ENCODE measurements at places on chromosomes 16 and 17. TPM values are rescaled to one million over a fixed set of nuclear protein-coding genes. Genes with fewer than 3 reads are reported as not detected.

GRCh38 chr16:69503244-69503643 lies 62.5 kb upstream of the NFAT5 start:
- DNase-seq = no peak

DNA sequence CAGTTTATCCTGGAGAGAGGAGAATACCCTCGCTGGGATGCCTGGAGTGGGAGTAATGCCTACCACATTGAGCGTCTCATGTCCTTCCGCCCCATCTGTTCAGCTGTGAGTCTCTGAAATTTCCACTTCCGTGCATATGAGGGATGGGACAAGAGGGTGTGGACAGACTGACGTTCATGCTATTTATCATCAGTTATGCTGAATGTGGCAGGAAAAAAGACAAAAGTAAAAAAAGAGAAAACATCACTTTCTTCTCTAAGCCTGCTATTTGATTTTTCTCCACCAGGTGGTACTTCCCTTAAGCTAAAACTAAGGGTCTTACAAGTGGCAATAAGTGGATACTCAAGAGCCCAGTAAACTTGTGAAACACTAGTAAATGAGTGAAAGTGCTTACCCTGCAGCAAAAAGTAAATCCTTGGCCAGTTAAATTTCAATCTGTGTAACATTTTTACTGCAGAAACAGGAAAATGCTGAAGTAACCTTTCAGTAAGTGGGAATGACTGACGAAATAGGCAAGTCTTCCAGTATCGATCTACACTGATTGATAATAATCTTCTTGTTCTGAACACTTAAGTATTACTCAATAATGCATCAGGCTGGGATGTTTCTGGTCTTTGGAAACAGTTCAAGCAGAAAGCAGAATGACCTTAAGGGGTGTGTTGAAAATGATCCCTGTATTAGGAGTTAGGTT lies 5.6 kb downstream of the CRYBA1 start:
- no peak for DNase-seq

- DNase-seq = no peak
These were observed 14.0 kb downstream of the HS3ST3A1 start for GRCh38 chr17:13587487-13588338.

The KCNAB3 gene
- total RNA-seq = 1.6 TPM

The SYNGR3 gene
- 1.6 TPM for total RNA-seq

DNA sequence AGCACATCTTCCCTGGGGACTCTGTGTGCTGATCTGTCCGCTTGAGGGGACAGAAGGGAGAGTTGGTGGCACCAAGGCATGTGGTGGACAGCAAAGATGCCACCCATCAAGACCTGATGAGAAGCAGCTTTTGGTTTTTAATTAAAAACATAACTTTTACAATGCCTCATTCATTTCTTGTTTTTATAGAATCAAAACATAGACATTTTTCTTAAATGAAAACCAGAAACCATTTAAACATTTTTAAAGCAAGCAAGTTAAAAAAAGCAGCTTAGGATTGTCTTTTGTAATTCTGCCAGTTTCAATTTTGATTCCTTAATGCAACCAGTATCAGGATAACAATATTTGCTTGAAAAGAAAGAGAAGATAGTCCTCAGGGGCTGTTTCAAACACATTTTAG lies 123.7 kb upstream of the AXIN2 start:
- no peak for DNase-seq

GRCh38 chr17:76872874-76873221 lies 4.6 kb downstream of the MGAT5B start:
- DNase-seq = no peak

Data from body of pancreas (tissue), 4 donors.